IMR-90 (cell line): ENCODE measurements at places on chromosomes 6 and 20. TPM values are rescaled to one million over a fixed set of nuclear protein-coding genes. Genes with fewer than 3 reads are reported as not detected.

Gene TTK
- total RNA-seq = 21.5 and 35.3 TPM in 2 replicates

Gene C6orf163
- 0.90 and 1.7 TPM in 2 replicates for total RNA-seq

GRCh38 chr6:111566873-111567517 is 38.7 kb downstream of the TRAF3IP2 start:
- no peaks in the 10 kb centered on the region for H3K27me3 ChIP-seq
- no peak for DNase-seq
- H3K4me3 ChIP-seq = no peak overlapping the region

DNA sequence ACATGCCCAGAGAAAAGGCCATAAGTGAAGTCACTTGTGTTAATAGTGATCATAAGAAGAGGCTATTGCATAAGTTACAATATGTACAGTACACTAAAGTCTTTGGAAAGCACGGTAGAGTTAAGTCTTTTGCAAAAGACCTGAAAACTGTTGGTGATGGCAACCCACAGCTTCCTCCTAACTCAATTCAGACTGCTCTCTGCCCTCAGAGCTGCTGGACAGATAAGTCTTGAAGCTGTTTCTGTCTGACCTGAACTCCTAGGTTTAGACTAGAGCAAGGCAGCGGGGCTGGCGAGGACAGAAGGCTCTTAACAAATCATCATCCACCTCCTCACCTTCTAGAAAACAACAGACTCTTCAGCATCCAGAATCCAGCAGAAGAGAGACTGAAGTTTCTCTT is 125.4 kb downstream of the CD24 start:
- no peak for DNase-seq
- H3K36me3 ChIP-seq = no peaks in the 10 kb centered on the region
- no peaks in the 10 kb centered on the region for H3K4me1 ChIP-seq
- H3K27ac ChIP-seq = no peak overlapping the region
- no peak overlapping the region for H3K4me3 ChIP-seq
- peaks cover 1% of the 10 kb centered on the region; the same call in 1 of the 2 replicates for H3K27me3 ChIP-seq

DNA sequence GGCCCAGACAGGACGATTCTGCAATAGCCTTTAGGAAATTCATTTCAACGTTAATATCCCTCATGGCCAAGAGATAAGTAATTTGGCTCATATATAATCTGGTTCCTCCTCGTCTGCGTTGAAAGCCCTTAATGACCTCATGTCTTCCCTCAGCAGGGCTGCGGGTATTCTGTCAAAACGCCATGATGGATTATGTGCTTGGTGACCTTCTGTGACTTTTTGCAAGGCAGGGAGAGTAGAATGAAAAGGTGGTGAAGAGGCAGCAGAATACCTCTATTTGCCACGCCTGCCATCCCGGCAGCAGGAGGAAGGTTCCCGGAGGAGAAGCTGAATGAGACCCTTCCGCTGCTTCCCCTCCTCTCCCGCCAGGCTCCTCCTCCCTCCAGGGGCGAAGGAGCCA is 41.1 kb upstream of the SPACA1 start:
- H3K27ac ChIP-seq = no peak overlapping the region
- no peak for DNase-seq
- no peaks in the 10 kb centered on the region for H3K4me1 ChIP-seq
- no peaks in the 10 kb centered on the region for H3K36me3 ChIP-seq
- no peak overlapping the region for H3K4me3 ChIP-seq

Gene RIMS4
- total RNA-seq = not detected in 2 replicates

DNA sequence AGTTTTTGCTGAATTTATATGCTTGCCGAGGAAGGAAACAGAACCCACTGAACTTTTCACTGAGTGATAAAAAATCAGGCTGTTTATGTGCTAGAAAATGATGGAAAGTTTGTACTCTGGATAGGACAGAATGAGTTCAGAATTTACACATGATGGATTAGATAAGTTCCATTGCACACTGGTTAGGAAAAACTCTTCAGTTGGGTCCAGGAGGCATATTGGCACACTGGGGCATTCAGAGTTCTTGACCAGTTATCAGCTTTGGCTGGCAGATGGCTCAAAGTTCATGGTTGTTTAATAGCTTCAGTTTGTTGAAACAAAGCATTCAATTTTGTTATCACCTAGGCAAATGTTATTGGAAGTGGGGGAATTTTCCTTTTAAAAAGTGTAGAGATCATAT is 613.3 kb upstream of the SYNCRIP start:
- no peaks in the 10 kb centered on the region for H3K36me3 ChIP-seq
- H3K4me1 ChIP-seq = no peaks in the 10 kb centered on the region
- H3K4me3 ChIP-seq = no peak overlapping the region
- no peaks in the 10 kb centered on the region for H3K27me3 ChIP-seq
- DNase-seq = no peak

DNA sequence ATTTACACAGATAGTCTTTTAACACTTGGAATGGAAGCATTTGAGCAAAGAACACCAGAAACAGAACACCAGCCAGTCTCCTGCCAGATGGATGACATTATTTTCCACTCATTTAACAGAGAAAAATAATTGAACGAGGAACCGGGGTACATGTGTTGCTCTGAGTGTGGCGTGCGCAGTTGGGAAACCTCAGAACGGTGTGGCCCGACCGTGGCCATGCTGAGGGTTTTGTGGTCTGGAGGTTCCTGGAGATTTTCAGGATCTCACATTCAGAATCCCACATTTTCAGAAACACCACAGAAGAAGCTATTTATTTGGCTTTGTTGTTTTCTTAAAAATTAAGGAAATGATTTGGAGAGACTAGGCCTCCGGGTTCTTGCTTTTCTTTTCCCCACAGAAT is 126.9 kb upstream of the QKI start:
- H3K4me3 ChIP-seq = no peak overlapping the region
- no peaks in the 10 kb centered on the region for H3K27me3 ChIP-seq
- no peaks in the 10 kb centered on the region for H3K36me3 ChIP-seq
- DNase-seq = no peak
- no peak overlapping the region for H3K27ac ChIP-seq

- no peaks in the 10 kb centered on the region for H3K27me3 ChIP-seq
- no peaks in the 10 kb centered on the region for H3K36me3 ChIP-seq
- H3K4me1 ChIP-seq = no peaks in the 10 kb centered on the region
- H3K4me3 ChIP-seq = no peak overlapping the region
These were observed 24.3 kb upstream of the HLA-DRB5 start for GRCh38 chr6:32554116-32554965.

Gene MCCD1
- total RNA-seq = not detected in 2 replicates

Gene SULF2
- 0.28 and 0.54 TPM in 2 replicates for total RNA-seq

Gene AIF1
- total RNA-seq = not detected in 2 replicates

GRCh38 chr6:144027932-144028587 is 20.0 kb upstream of the PLAGL1 start:
- H3K4me1 ChIP-seq = no peaks in the 10 kb centered on the region
- DNase-seq = no peak
- no peak overlapping the region for H3K27ac ChIP-seq
- H3K27me3 ChIP-seq = peaks cover 7% of the 10 kb centered on the region
- no peak overlapping the region for H3K4me3 ChIP-seq

Gene CST5
- not detected in 2 replicates for total RNA-seq

Gene CEP85L
- total RNA-seq = 24.2 and 25.6 TPM in 2 replicates

Gene TBC1D7
- 14.3 and 16.4 TPM in 2 replicates for total RNA-seq

DNA sequence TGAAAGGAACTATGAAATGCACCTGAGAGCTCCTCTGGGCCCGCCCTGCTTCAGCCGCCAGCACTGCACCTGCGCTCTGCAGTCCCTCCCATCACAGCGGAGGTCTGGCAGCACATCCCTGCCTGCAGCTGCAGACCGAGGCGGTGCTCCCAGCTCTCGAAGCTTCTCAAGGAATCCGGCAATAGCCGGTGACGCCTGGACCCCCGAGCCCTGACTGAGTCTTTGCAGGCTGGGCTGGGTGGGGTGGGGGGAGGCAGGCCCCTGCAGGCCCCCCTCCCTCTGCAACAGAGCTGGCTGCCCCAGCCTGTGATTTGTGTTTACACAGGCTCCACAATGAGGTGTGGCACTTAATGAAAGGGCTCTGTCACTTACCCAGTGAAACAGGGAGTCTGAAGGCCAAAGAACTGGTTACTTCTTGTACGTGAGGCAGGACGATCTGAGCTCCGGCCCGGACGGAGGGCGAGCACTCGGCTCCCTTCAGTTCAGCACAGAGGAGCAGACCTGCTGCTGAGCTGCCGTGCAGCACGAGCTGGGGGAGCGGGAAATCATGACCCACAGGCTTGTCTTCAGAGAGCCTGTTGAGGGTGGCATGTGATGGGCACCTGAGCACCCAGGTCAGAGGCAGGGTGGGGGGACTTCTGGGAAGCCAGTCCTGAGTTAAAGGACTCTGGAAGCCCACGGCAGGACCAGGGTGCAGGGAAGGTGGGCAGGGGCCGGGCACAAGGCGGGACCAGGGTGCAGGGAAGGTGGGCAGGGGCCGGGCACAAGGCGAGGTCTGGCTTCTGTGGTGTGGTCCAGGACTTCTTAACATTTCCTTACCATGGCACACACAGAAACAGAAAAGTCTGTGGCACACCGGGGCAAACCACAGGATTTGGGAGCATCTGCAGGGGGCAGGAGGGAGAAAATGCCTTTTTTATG is 192.3 kb upstream of the THBS2 start:
- H3K4me1 ChIP-seq = peaks cover 7% of the 10 kb centered on the region
- no peaks in the 10 kb centered on the region for H3K27me3 ChIP-seq
- H3K27ac ChIP-seq = no peak overlapping the region
- no peak for DNase-seq
- no peaks in the 10 kb centered on the region for H3K36me3 ChIP-seq
- H3K4me3 ChIP-seq = no peak overlapping the region

DNA sequence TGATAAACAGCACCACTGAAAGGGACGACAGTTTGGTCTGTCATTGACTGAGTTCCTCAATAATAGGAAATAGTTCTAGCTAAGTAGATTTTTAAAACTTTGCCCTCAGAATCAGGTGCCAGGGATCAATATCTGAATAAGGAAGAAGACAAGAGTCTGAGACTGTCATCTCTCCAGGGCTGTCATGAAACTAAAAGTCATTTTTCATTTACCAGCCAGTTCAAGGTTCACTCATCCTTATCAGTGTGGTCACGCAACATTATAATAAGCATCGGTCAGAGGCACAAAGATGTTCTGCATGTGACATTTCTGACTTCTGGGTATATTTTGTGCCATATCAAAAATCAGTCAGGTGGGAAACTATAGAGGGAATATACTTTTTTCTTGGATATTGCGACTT is 52.5 kb upstream of the E2F3 start:
- H3K4me1 ChIP-seq = peaks cover 2% of the 10 kb centered on the region; the same call in 1 of the 2 replicates
- H3K4me3 ChIP-seq = no peak overlapping the region
- H3K27ac ChIP-seq = no peak overlapping the region
- no peaks in the 10 kb centered on the region for H3K36me3 ChIP-seq
- H3K27me3 ChIP-seq = peaks cover under 1% of the 10 kb centered on the region; the same call in 1 of the 2 replicates

Gene KIF25
- not detected in 2 replicates for total RNA-seq

DNA sequence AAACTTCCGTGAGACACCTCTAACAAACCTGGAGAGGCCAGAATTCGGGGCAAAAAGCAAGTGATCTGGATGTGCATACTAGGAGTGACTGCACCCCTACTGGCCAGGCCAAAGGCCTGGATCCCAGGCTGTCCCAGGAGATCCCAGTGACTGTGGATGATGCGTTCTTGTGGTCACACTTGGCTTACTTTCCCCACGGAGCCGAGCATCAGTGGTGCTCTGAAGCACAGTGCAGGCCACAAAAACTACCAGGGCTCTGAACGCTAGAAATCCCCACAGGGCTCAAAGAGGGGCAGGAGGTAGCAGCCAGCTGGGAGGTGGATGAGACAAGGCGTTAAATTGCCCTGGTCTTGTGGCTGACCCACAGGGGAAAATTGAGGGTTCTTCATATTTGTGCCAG is 7.1 kb downstream of the TRIM26 start:
- H3K36me3 ChIP-seq = peaks cover 2% of the 10 kb centered on the region; the same call in 1 of the 2 replicates
- H3K4me1 ChIP-seq = peaks cover 12% of the 10 kb centered on the region

Gene TGIF2
- 9.7 and 10.6 TPM in 2 replicates for total RNA-seq

Gene SLC35F1
- total RNA-seq = not detected in 2 replicates

DNA sequence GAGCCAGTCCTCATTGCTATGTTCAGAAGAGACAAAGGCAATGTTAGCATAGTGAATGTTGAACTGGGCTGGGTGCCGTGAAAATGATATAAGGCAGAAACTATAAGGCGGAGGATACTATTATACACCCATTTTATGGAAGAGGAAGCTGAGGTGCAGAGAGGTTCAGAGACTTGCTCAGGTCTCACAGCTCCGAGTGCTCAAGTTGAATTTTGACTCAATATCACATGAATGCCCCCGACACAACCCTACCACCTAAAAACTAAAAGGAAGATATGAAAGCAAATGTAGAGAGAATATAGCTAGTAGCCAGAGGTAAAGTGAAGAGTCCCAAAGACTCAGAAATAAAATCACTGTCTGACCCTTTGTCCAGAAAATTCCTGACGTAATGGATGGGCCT is 56.7 kb downstream of the PPP1R16B start:
- H3K27ac ChIP-seq = no peak overlapping the region
- no peaks in the 10 kb centered on the region for H3K36me3 ChIP-seq
- no peak for DNase-seq
- H3K4me3 ChIP-seq = no peak overlapping the region
- peaks cover 1% of the 10 kb centered on the region for H3K27me3 ChIP-seq
- H3K4me1 ChIP-seq = no peaks in the 10 kb centered on the region

Gene ACTL10
- 0.18 and 0.28 TPM in 2 replicates for total RNA-seq

- H3K27me3 ChIP-seq = no peaks in the 10 kb centered on the region
- H3K36me3 ChIP-seq = no peaks in the 10 kb centered on the region
- H3K4me1 ChIP-seq = no peaks in the 10 kb centered on the region
- no peak overlapping the region for H3K27ac ChIP-seq
These were observed 21.7 kb downstream of the MTCL3 start for GRCh38 chr6:127497410-127497809.

Gene PDYN
- total RNA-seq = not detected in 2 replicates

Gene ARHGAP40
- not detected in 2 replicates for total RNA-seq

GRCh38 chr6:39693206-39693605 is 32.0 kb downstream of the KIF6 start:
- DNase-seq = no peak
- peaks cover 7% of the 10 kb centered on the region for H3K27me3 ChIP-seq
- peaks cover 3% of the 10 kb centered on the region; the same call in 1 of the 2 replicates for H3K4me1 ChIP-seq
- no peaks in the 10 kb centered on the region for H3K36me3 ChIP-seq
- H3K4me3 ChIP-seq = no peak overlapping the region
- no peak overlapping the region for H3K27ac ChIP-seq

GRCh38 chr6:33727932-33728331 is 16.4 kb upstream of the UQCC2 start:
- no peak for DNase-seq
- no peaks in the 10 kb centered on the region for H3K36me3 ChIP-seq
- H3K27me3 ChIP-seq = peaks cover 32% of the 10 kb centered on the region

DNA sequence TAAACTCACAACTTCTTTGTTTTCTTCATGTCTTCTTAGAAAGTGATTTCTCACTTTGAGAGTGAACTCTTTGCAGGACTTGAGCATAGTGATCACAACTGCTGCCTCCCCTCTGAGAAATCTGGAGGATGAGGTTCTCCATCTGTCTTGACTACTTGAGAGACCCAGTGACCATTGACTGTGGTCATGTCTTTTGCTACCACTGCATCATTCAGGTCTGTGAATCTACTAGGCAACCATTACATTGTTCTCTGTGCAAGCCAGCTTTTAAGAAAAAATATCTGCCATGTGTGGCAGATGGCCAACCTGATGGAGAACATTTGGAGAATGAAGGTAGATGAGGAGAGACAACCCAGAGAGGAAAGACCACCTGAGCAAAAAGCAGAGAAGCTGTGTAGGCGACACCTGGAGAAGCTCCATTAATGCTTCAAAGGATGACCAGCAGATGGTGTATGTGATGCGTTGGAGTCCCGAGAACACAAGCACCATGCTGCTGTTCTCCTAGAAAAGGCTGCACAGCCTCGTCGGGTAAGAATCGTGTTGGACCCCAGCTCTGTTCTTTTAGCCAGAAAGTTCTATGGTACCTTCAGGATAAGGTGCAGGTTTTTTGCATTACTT is 25.1 kb upstream of the TRIM26 start:
- no peak overlapping the region for H3K4me3 ChIP-seq
- H3K27me3 ChIP-seq = peaks cover 6% of the 10 kb centered on the region; the same call in 1 of the 2 replicates
- no peak overlapping the region for H3K27ac ChIP-seq

GRCh38 chr6:51265426-51265825 is 446.8 kb downstream of the TFAP2B start:
- no peaks in the 10 kb centered on the region for H3K27me3 ChIP-seq
- no peak overlapping the region for H3K27ac ChIP-seq
- no peaks in the 10 kb centered on the region for H3K36me3 ChIP-seq
- no peaks in the 10 kb centered on the region for H3K4me1 ChIP-seq
